CD4-positive, alpha-beta T cell treated with Interleukin-17A for 1 hour (primary cell): ENCODE measurements at places on chromosomes 3 and 15.

GRCh38 chr3:45204136-45204535 is 22.0 kb downstream of the TMEM158 start:
- DNase-seq: no peak

GRCh38 chr3:52175416-52176179 is 21.4 kb upstream of the POC1A start:
- no peak for DNase-seq

DNA sequence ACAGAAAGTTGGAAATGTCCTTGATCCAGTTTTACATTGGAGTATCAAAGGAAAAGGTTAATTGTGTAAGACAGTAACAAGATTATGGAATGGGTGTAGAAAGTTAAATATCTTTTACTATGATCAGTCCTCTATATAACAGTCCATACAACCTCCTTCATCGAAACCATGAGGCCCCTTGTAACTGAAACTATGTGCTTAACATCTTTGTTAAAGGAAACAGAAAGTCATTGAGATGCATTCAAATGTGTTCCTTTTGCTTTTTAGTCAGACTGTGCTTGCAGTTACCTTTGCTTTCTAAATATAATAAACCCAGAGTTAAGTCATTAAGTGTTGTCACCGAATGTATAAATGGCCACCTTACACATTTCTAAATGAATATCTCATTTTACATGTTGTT is 1298.5 kb downstream of the ROBO2 start:
- DNase-seq: no peak

- DNase-seq: no peak
Observed at GRCh38 chr15:49918121-49918520, 200.9 kb downstream of the ATP8B4 start.

GRCh38 chr15:98443526-98443925 is 204.8 kb upstream of the IGF1R start:
- no peak for DNase-seq

DNA sequence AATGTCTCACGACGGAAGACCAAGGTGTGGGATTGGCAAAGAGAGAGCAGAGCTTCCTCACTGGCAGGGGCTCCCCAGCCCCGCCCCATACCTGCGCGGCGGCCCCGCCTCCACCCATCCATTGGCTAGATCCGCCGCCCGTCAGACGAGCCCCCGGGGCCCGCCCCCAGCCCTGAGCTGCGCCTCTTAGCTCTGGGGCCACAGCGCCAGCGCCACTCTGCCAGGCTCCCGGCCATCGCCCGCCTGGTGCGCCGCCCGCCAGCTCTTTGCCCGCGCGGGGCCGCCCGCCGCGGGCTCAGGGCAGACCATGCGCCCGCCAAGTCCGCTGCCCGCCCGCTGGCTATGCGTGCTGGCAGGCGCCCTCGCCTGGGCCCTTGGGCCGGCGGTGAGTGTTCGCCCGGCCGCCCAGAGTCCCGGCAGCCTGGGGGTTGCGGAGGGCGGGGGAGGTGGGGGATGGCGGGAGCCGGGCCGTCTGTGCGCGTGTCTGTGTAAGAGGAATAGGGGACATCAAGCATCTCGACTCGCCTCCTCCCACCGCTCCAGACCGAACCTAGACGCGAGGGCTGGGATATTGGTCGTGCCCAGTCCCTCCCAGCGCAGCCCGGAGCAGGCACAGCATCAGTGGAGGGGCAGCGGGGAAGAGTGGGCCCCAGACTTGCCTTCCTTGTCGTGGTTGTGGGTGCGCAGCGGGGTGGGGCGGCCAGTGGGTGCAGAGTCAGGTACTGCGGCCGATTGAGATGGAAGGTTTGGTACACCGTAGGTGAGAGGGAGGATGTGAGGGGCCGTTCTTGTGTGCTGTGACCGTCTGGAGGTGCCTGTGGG is at the start of gene VIPR1:
Gene VIPR1 (plus strand): TSS at position 215 of the 822 bp plus-strand sequence. CDS start 93 bp downstream, at position 308.
- peak; percentile 94 for DNase-seq

DNA sequence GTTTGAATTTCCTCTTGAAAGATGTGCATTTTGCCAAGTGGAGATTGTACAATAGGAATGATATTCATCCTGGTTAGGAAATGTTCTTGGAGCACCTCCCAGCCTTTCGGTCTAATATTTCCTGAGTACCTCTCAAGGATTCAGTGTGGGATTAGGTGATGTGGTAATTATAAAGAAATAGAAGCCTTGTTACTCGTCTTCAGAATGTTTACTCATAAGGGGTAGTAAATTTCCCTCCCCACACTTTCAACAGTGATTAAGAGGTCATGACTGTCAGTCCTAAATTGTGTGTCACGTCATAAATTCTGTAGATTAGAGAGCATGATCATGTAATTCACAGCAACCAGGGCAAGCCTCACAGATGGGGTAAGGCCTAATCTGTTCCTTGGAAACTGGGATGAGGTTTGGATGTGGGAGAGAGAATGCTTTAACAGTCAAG is 633.1 kb upstream of the TBL1XR1 start:
- no peak for DNase-seq

- no peak for DNase-seq
Observed at GRCh38 chr3:64460141-64460730, 227.6 kb downstream of the ADAMTS9 start.

- no peak for DNase-seq
Observed at GRCh38 chr15:46856839-46857502, 860.3 kb upstream of the SEMA6D start.

DNA sequence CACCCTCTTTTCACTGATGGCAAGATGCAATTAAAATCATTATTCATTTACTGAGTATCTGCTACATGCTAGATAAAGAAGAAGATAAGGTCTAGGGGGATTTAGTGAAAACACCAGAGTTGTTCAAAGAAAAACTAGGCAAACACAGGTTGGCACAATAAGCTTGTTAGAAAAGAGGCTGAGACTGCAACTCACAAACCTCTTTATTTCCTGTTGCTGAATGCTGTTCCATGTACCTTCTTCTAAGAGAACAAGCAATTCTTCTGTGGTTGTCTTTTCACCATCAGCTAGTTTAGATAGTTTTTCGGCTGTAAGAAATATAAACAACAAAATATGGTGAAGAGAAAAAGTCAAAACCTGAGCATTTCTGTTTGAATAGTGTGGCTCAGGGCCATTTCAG is 61.1 kb downstream of the EIF3J start:
- no peak for DNase-seq

DNA sequence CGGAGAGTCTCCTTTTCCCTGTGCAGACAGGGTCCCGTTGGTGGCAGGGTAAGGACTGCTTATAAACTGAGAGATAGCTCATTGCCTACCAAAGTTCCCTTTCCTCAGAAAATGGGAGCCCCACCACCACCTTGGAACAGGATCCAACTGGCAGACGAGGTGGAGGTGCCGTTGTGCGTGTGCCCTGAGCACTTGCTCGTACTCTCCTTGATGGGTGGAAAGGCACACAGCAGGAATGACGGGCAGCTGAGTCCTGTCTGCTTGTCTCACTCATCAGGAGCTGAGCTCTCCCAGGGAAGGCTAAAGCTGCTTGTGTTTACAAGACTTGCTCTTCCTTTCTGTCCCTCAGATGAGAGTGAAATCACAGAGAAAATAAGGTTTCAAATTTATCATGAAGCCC is 60.7 kb downstream of the B3GNT5 start:
- no peak for DNase-seq

GRCh38 chr15:85494048-85494777 is 113.8 kb downstream of the AKAP13 start:
- no peak for DNase-seq

DNA sequence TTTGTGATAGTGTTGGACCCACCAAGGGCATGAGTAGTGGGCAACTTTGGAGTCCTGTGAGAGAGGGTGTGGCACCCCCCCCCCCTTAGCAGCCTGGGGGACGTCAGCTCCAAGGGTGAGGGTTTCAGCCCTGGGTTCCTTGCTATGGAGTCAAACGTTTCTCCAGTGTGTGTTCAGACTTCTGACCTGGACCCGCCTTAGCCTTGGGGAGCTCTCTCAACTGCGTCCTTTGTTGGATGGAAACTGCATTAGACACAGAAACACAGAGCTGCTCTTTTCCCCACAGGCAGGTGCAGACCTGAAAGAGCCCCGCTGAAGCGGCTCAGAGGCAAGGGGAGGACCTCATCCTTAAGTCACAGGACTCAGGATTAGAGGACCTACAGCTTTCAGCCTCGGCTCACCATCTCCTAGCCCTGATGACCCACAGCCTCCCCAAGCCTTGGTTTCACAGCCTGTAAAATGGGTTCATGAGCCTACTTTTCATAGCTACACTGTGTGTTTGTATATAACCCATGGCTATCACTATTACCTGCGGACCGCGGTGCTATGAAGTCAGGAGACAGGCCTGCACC is 19.9 kb downstream of the ZNF710 start:
- DNase-seq: no peak

DNA sequence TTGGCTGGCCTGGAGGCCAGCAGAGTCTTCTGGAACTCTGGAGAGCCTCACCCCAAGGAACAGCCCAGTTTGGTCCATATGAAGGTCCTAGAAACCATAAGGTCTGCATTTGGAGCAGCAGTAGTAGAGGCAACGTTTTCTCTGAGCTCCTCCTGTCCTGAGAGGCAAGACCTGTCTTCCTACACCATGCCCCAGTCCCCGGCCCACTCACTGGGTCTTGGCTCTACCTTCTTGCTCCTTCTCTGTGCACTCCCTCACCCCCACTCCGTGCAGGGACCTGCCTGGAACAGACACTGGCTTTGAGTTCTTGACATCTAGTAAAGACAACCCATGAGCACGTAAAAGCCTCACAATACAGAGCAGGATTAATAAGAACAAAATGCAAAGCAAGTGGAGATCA is 76.6 kb downstream of the CHRD start:
- no peak for DNase-seq

GRCh38 chr3:108175352-108175751 is 46.9 kb downstream of the IFT57 start:
- no peak for DNase-seq

DNA sequence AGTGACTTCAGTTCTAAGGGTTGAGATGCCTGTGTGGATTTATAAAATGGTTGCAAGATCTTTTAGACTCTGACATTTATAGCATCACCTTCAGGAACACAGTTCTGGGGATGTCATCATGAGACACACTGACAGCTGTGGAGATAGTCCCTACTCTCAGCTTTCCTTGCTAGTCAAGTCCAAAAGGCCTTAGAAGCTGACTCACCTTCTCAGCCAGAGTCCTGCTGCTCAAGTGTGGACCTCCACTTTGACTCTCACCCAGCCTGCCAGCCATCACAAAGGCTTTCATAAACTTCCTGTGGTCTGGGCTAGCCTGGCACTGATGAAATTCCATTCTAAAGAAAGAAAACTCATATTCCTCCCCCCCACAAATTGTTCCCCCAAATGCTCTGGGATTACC is 44.8 kb downstream of the TMEM39A start:
- no peak for DNase-seq

GRCh38 chr3:138165061-138165460 is 9.7 kb downstream of the DBR1 start:
- no peak for DNase-seq

DNA sequence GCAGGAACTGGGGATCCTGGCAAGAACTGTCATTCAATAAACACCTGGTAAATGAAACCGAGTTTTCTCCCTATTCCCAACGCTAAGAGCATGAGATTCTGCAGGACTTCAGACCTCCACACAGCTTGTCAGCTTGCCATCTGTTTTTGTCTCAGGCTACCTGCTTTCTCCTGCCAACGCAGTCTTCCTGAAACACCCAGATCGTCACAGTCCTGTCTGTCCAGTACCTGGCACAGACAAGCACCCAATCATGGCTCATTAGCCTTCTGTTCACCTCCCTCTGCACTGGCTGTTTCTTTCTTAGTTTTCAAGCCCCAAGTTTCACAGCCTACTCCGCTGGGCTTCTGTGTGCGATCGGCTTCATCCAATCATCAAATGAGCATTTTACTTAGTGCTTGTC is 5.0 kb downstream of the SLC12A8 start:
- no peak for DNase-seq
